ENCODE measurements at places on chromosomes 12 and 14.
A peak's percentile ranks its signal among the peaks of the same experiment; 100 is the strongest.

DNA sequence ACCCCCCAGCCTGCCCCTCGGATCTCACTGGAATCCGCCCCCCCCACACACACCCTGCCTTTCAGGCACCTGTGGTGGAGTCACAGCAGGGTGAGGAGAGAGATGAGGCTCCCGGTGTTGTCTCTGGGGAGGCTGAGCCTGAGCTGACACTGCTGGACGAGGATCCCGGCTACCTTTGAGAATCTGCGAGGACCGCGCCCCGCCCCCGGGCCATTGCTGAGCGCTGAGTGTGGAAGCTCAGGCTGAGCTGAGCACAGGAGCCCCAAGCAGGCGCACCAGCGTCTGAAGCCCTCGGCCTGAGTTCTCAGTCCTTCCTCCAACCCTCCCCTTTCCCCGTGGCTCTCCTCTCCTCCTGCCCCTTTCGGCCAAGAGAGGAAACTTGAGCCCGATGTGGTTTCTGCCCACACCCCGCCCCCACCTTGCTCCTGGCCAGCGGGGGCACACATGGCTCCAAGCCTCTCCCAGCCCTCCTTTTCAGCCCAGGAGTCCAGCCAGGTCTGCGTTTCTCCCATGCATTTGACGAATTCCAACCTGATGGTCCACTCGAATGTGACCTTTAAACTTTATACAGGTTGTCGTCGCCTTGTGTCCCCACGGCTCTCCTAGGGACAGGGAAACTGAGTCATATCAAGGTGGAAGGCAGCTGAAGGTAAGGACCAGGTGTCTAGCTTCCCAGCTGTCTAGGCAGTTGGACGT is at the start of gene NFE2:
TSS of gene NFE2 (minus strand) at position 284 of the 696 bp plus-strand sequence. CDS start 5,767 bp downstream, outside the sequence.
- peak; percentile 18 for DNase-seq

- no peak for DNase-seq
These were observed 2.9 kb downstream of the TMEM229B start for GRCh38 chr14:67485501-67486095.

DNA sequence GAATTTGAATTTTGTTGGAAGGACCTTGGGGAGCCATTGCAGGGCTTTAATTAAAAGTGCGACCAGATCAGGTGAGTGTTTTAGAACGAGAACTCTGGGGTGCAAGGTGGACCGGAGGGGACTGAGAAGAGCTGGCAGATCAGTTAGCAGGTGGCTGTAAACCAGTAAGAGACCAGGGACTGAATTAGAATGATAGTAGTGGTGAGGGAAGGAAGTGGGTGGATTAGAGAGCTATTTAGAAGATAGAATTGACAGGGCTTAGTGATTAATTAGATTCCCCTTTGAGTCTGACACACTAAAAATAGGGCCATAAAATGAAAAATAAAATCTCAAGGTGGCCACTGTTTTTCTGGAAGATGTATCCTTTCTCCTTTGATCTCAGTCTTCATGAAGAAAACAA is 44.8 kb downstream of the PLXNC1 start:
- DNase-seq: no peak

DNA sequence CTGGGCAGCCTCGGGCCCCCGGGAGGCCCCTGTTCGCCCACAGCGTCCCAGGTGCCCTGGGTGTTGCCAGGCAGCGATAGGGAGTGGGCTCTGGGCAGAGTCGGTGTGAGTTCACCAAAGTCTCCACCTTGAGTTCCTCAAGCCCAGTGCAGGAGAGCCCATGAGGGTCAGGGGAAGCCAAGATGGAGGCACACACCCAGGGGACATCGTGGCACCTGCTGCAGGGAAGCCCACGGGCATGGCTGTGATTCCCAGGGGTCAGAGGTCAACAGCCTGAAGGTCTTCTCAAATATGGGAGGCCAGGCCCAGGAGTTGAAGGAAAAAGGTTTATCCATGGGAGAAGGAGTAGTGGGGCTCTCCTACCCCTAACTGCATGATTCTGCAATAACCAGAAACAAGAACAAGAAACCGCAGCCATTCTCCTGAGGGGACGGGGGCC is 148.8 kb downstream of the ADGRD1 start:
- DNase-seq: no peak

GRCh38 chr12:122730215-122731014 is at the start of gene HCAR1:
Gene HCAR1, minus strand, starts transcription at chr12:122730844. Its CDS starts 505 bp downstream, at chr12:122730339.
- DNase-seq: peak; percentile 49

- no peak for DNase-seq
These were observed 28.5 kb downstream of the A2M start for GRCh38 chr12:9087087-9087835.

GRCh38 chr12:65278576-65279368 is at the start of gene MSRB3:
Gene MSRB3, plus strand, starts transcription at chr12:65278683. Its CDS starts 29,897 bp downstream, at chr12:65308580.
- no peak for DNase-seq

DNA sequence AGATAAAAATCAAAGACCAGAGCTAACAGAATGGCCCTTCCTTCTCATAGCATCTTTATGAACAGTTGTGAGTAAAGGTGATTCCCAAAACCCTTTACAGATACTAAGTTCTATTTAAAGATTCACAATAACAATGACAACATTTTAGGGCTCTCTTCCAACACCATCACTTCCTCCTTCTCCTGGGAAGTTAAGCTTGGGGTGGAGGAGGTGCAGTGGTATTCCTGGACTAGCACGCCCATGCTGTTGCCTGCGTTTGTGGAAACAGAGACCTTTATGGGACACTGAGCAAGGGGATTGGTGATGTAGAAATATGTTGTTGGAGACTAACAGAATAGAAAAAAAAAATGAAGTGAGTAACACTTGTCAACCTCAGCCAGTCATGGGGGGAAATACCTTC is 22.5 kb downstream of the SYNE2 start:
- no peak for DNase-seq

GRCh38 chr12:9751204-9752144 is 9.2 kb downstream of the CD69 start:
- DNase-seq: peak; percentile 72

GRCh38 chr14:43872752-43873655 is 634.1 kb downstream of the FSCB start:
- no peak for DNase-seq
